ENCODE measurements at places on chromosomes 3 and 15. TPM values are rescaled to one million over a fixed set of nuclear protein-coding genes. Genes with fewer than 3 reads are reported as not detected.

EOMES gene
- total RNA-seq: not detected

AQP9 gene
- total RNA-seq: 0.07 TPM

SHQ1 gene
- 28.9 TPM for total RNA-seq

CHRNA5 gene
- 19.1 TPM for total RNA-seq

CEP19 gene
- total RNA-seq: 2.1 TPM

SAMD7 gene
- not detected for total RNA-seq

SCG5 gene
- total RNA-seq: 0.29 TPM

ZNF148 gene
- total RNA-seq: 41.2 TPM

TF gene
- not detected for total RNA-seq

C3orf22 gene
- not detected for total RNA-seq

PLCB2 gene
- 0.40 TPM for total RNA-seq

SYNPR gene
- total RNA-seq: not detected

SIDT1 gene
- 0.27 TPM for total RNA-seq

CMTM8 gene
- 2.3 TPM for total RNA-seq

PLSCR4 gene
- 129 TPM for total RNA-seq

Measured in thoracic aorta endothelial cell (primary cell).